ENCODE measurements at places on chromosomes 7 and 10. TPM values are rescaled to one million over a fixed set of nuclear protein-coding genes. Genes with fewer than 3 reads are reported as not detected.

The AKR1C4 gene
- total RNA-seq: not detected

DNA sequence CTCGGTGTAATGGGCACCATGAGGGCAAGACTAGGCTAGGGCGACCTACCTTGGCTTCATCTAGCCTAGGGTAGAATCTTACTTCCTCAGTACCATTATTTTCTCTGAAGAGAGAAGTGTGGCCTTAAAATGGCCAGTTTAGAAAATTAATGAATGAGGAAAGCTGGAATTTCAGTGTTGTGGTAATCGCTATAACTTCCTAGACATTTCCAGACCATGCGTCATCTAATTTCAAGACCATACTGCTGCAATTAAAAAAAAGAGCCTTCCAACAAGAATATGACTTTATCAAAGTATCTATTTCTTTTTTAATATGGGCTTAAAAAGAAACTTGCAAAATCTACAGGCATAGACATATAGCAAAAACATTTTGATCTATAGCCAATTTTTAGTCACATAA lies 68.5 kb downstream of the CPVL start:
- no peak for DNase-seq

DNA sequence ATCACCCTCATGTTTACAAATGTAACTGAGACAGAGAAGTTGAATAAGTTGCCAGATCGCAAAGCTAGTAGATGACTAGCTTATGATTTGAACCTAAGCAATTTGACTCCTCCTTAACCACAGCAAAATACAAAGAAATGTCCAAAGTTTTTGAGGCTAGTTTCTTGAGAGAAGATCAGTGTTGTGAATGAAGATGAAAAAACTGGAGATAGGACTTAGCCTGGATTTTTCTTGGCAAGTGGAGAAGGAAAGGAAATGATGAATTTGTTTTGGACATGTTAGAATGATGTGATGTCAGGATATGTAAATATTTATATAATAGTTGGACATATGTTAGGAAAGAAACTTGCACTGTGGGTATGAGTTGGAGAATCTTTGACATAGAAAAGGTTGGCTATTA lies 149.8 kb downstream of the LSMEM1 start:
- DNase-seq: no peak

GRCh38 chr7:127845522-127846214 lies 185.6 kb downstream of the LRRC4 start:
- no peak for DNase-seq

DNA sequence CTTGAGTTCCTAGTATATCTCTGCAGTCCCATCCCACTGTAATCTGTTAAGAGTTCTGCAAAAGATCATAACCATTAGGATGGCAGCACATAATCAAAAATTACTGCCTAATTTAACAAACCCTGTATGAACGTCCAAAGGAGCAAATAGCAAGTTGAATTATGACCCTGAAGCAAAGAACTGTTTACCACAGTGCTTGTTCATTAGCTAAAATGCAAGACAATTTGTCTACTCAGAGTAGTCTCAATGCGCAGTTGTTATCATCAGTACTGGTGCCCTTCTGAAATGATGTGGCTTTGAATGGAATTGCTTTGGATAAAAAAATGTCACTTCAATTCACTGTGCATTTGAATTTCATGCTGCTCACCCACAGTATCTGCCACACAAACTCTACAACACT lies 817.0 kb downstream of the SORCS1 start:
- no peak for DNase-seq

DNA sequence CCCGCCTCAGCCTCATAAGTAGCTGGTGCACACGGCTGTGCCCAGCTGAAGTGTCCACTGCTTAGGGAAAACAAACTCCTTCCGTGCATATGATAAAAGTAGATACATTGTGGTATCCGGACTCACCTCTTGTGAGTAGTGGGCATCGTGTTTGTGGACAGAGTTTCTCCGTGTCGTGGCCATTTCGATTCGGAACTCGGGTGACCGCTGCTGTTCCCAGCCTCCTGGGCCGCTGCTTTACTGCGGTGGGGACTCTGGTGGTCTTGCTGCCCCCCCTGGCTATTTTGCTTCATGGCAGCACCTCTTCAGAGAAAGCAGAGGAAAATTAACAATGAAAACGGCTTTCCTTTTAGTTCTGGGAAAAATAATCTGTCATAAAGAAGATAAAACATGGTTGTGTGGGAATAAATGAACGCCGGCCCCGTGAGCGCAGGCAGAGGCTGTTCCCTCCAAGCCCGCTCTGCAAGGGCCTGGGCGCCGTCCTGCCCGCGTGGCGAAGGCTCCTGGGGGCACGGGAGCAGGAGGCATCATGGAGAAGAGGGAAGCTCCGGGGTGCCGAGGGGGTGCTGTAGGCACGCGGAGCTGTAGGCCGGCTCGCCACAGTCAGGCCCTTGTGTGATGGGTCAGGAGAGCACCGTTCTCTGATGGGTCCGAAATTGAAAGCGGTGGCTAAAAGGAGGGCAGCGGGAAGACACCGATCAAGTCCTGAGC lies 107.4 kb downstream of the ACTR3B start:
- no peak for DNase-seq

- DNase-seq: no peak
Observed at GRCh38 chr10:74855027-74855426, 28.6 kb downstream of the KAT6B start.

DNA sequence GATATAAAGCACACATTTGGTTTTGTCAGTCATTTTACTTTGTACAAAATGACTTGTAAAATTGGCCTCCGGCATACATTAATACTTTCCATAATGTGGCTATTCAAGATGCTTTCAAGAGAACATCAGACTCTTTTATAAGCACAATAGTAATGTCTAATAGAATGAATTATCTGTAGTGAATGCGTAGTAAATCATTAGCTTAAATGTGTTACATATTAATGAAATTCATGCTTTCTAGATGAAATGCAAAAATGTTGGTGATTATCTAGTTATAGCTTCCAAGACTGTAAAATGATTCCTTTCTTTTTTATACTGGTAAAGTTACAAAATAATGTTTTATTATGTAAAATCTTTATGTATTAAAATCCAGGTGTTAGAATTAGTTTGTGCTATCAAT lies 144.0 kb downstream of the BBS9 start:
- DNase-seq: no peak

The HMX3 gene
- not detected for total RNA-seq

The ETV1 gene
- total RNA-seq: 9.2 TPM

DNA sequence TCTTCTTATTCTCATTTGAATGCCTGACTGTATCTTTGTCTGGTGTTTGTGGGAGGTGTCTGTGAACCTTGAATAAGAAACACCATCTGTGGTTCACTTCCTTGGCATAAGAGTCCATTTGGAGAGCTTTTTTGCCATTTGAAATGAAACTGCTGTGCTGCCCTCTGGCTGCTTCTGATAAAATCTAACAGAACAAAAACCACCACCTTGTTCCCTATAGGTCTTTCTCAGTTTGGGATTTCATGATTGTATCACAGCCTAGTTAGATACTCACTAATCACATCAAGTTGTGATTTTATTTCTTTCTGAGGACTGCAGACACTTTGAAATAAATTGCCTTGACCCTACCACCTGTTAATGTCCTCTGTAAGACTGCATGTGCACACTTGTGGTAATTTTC lies 102.7 kb upstream of the FAM13C start:
- DNase-seq: no peak

- no peak for DNase-seq
Observed at GRCh38 chr7:83532219-83532618, 116.7 kb downstream of the SEMA3E start.

- no peak for DNase-seq
Observed at GRCh38 chr7:117154721-117155120, 168.1 kb downstream of the WNT2 start.

DNA sequence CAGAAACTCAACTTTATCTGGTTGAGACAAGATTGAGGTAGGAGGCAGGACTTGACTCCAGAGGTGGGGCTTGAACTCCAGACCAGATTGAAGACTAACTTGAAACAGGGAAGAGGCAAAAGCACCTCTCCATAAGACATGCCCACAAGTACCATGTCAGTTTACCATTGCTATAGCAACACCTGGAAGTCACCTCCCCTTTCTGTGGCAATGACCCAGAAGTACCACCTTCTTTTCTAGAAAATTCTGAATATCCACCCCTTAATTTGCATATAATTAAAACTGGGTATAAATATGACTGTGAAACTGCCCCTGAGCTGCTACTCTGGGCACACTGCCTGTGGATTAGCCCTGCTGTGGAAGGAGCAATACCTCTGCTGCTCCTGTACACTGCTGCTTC lies 4.9 kb upstream of the TOMM7 start:
- DNase-seq: no peak

The LIPF gene
- not detected for total RNA-seq

GRCh38 chr10:76868098-76868977 lies 769.3 kb downstream of the KCNMA1 start:
- DNase-seq: no peak

DNA sequence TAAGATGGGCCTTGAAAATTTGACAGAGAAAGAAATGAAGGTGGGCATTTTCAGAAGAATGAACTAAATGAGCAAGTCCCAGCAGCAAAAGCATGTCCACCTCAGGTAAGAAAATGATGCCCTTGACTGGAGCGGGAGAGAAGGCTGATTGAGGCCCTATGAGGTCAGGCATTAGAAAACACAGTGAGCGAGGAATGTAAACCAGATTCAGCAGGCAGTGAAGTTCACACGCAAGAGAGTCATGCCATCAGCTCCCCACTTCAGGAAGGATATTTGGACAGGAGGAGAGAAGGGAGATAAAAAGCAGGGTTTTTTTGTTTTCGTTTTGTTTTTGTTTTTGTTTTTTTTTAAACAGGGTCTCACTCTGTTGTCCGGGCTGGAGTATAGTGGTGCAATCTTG lies 166.4 kb downstream of the PPP1R17 start:
- DNase-seq: no peak

- peak; percentile 68 for DNase-seq
Observed at GRCh38 chr7:159016591-159016990, 128.1 kb downstream of the VIPR2 start.

- DNase-seq: no peak
Observed at GRCh38 chr7:122684504-122684903, 14.4 kb downstream of the RNF133 start.

All from posterior vena cava (tissue), 2 donors.